ENCODE measurements at places on chromosomes 5 and 9. TPM values are rescaled to one million over a fixed set of nuclear protein-coding genes. Genes with fewer than 3 reads are reported as not detected.

The GALNT12 gene
- 21.0 TPM for polyA plus RNA-seq

The RASEF gene
- polyA plus RNA-seq = 8.5 TPM

The LMAN2 gene
- polyA plus RNA-seq = 119 TPM

The DBH gene
- 2.2 TPM for polyA plus RNA-seq

The PCDHB12 gene
- polyA plus RNA-seq = 6.6 TPM

The SEC24A gene
- polyA plus RNA-seq = 20.6 TPM

The GHR gene
- 21.2 TPM for polyA plus RNA-seq

The PCDHB8 gene
- polyA plus RNA-seq = 2.5 TPM

All from right lung (tissue), 10 donors.